Psoas muscle (tissue), 8 donors: ENCODE measurements at places on chromosomes 1 and 21.
A peak's percentile ranks its signal among the peaks of the same experiment; 100 is the strongest.

- DNase-seq = no peak
Observed at GRCh38 chr1:7385471-7386225, 385.4 kb upstream of the VAMP3 start.

GRCh38 chr1:30639881-30640452, 83.4 kb downstream of the MATN1 start:
- no peak for DNase-seq

DNA sequence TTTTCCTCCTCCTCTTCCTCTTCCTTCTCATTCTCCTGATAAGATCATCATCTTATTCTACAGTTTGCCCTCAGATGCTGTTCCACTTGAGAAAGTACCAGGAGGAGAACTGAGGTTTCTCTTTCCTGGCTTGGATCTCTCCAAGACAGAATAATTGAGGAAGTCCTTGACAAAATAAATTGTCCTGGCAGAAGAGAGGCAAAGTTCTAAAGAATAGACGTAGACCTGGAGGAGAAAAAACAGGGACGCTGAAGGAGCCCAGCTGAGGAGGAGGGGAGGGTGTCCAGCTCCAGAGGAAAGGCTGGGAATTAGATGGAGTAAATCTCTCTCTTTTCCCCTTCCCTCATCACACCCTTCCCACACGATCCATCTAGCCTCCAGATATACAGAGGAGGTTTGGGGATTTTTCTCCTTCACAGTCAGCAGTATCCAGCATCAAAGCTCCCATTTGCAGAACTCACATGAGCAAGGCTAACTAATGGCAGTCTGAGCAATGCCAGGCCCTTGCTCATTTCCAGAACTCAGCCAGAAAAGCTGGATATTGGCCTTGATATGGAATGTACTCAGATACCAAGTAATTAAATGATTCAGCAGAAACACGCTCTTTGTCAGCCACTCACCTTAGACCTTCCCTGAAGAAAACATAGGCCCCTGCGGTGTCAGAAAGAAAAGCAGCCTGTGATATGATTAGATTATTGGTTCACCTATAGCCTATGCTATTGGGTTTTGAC, 5.1 kb upstream of the GNG12 start:
- DNase-seq = no peak

GRCh38 chr1:58839846-58840835, 56.3 kb upstream of the JUN start:
- DNase-seq = no peak

DNA sequence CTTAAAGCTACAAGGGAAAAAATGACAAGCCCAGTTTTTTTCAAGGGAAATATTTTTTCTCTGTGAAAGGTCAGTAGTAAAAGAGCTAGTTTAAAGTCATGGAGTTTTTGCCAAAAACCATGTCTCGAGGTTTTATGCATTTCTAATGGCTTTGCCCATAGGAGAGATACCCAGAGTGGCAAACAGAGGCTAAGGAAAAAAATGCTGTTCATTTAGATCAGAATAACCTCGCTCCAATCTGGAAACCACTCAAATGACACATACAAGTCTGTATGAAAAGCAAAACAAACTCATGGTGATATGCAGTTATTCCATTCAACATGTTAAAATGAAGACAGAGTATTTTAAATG, 36.9 kb upstream of the EDEM3 start:
- DNase-seq = no peak

DNA sequence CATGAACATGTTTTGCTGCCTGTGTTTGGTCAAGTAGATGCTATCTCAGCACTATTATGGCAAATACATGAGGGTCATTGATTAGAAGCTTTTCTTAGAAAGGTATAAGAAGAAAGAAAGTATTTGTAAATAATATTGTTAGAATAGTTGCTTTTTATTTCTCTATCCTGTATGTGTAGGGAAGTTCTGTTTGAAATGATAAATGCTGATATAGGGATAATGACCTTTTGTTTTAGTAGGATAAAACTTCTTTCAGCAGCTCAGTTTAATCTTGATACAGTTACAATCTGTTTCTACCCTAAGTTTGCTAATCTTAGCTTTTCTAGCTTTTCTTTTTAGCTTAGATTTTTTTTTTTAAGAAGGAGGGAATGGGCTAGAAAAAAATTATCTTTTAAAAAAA, 63.3 kb downstream of the USP25 start:
- no peak for DNase-seq

- no peak for DNase-seq
Observed at GRCh38 chr1:170711682-170712081, 47.8 kb downstream of the PRRX1 start.

GRCh38 chr21:46375560-46376230, 51.7 kb downstream of the PCNT start:
- peak; percentile 93 for DNase-seq

DNA sequence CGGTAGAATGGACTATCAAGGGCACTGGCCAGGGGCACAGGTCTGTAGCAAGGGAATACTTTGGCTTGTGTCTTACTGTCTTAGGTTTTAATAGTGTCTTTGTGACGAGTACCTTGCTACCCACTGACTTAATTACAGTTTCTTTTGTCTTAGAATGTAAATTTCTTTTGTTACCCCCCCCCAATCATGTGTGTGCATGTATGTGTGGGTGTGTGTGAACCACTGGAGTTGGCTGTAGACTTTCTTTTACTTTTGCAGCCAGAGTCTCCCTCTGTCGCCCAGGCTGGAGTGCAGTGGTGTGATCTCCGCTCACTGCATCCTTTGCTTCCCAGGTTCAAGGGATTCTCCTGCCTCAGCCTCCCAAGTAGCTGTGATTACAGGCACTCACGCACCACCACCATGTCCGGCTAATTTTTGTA, 61.8 kb upstream of the CLDN14 start:
- DNase-seq = no peak

- DNase-seq = no peak
Observed at GRCh38 chr1:51214615-51215131, 21.4 kb upstream of the RNF11 start.

- DNase-seq = no peak
Observed at GRCh38 chr1:178529364-178530036, 16.6 kb downstream of the TEX35 start.

- no peak for DNase-seq
Observed at GRCh38 chr1:217712925-217713597, 81.9 kb downstream of the SPATA17 start.

DNA sequence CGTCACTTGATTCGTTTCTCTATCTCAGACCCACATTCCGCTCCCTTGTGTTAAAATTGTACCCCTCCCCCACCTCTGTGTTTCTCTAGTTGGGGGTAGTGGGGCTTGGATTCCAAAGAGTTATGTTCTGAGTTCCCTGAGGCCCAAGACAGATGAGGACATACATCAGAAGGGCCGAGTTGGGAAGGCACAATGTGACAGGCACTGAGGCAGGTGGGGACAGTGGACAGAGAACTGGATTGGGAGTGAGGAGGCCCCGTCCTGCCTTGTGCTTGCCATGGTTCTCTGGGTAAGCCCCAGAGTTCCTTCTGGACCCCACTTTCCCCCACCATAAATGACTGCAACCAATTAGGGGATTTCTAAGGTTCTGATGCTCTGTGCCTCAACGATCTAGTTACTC, 80.5 kb upstream of the ETV3 start:
- DNase-seq = no peak

- DNase-seq = no peak
Observed at GRCh38 chr1:192575499-192576189, at the start of gene RGS1. Gene RGS1 (plus strand): TSS chr1:192575773. CDS start chr1:192575793, 20 bp downstream.

GRCh38 chr1:170664828-170665612, 1.1 kb downstream of the PRRX1 start:
- DNase-seq = peak; percentile 63

- DNase-seq = peak; percentile 87
Observed at GRCh38 chr1:247111700-247112478, 7.7 kb upstream of the ZNF669 start.

- DNase-seq = no peak
Observed at GRCh38 chr1:202016022-202016810, 5.8 kb downstream of the ELF3 start.

DNA sequence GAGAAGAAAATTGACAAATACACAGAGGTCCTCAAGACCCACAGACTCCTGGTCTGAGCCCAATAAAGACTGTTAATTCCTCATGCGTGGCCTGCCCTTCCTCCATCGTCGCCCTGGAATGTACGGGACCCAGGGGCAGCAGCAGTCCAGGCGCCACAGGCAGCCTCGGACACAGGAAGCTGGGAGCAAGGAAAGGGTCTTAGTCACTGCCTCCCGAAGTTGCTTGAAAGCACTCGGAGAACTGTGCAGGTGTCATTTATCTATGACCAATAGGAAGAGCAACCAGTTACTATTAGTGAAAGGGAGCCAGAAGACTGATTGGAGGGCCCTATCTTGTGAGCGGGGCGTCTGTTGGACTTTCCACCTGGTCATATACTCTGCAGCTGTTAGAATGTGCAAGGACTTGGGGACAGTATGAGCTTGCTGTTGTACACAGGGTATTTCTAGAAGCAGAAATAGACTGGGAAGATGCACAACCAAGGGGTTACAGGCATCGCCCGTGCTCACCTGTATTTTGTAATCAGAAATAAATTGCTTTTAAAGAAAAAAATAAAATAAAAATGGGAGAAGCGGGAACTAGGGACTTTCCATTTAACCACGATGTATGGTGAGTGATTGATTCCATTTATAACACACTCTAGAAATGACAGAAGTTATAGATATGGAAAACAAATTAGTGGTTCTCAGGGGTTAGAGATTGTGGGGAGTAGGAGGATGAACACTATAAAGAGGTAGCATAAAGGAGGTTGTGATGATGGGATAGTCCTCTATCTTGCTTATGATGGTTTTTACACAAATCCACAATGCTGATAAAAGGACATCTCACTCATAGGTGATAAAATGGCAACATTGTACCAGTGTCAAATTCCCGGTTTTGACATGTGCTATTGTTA, 244.7 kb downstream of the MRPL39 start:
- DNase-seq = no peak

DNA sequence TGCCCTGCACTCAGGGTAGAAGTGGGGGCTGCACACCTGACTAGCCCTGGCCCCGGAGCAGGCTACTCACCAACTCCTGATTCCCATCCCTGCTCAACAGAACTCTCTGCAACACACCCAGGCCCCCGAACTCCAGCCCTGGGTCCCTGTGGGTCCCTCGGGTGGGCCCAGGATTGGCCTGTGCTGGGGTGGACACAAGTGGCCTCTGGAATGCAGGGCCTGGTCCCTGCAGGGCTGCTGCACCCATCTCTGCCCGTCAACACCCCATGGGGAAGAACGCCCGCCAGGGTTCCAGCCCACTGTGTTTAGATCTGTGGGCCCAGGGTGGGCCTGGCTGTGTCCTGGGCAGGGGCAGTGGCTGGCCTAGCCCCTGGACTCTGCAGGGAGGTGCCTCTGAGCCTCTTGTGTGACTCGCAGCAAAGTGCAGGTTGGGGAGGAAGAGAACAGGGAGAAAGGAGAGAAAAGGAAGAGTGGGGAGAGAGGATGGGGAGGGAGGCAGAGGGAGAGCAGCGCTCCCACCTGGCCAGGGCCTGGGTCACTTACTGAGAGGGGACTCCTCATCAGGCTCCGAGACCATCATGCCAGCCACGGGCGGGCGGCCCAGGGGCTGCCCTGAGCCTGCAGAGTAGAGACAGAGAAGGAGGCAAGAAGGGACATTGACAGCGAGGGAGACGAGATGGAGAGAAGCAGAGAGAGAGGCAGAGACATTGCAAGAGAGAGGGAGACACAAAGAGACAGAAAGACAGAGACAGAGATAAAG, 43.9 kb downstream of the HSPG2 start:
- no peak for DNase-seq

- no peak for DNase-seq
Observed at GRCh38 chr1:90154711-90155110, 159.8 kb downstream of the ZNF326 start.

GRCh38 chr1:41418857-41419583, 57.8 kb downstream of the FOXO6 start:
- peak; percentile 95 for DNase-seq

DNA sequence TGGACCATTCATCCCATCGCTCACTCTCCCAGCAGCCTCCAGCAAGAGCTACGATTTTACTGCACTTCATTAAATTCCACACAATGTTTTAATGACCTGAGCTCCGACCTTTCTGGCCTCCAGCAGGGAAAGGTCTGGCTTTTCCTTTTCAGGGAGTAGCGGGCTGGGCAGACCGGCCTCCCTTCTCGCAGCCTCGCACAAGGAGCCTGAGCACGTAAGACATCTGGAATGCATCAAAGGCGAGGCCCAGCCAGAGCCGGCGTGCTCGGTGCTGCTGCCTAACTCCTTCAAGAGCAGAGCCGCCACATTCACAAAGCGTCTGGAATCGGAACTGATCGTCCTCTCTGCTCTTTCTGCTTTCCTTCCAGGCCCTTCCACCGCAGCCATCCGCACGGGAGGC, 32.5 kb upstream of the FHAD1 start:
- DNase-seq = peak; percentile 39

GRCh38 chr21:38809198-38809878, 3.6 kb downstream of the ETS2 start:
- DNase-seq = no peak

GRCh38 chr21:15986277-15986676, 256.5 kb downstream of the USP25 start:
- no peak for DNase-seq

GRCh38 chr1:207670997-207671396, 26.1 kb downstream of the CR1L start:
- no peak for DNase-seq

- no peak for DNase-seq
Observed at GRCh38 chr1:209583408-209583807, at the start of gene CAMK1G. Gene CAMK1G (plus strand): TSS chr1:209583714. CDS start chr1:209594984, 11,270 bp downstream.

DNA sequence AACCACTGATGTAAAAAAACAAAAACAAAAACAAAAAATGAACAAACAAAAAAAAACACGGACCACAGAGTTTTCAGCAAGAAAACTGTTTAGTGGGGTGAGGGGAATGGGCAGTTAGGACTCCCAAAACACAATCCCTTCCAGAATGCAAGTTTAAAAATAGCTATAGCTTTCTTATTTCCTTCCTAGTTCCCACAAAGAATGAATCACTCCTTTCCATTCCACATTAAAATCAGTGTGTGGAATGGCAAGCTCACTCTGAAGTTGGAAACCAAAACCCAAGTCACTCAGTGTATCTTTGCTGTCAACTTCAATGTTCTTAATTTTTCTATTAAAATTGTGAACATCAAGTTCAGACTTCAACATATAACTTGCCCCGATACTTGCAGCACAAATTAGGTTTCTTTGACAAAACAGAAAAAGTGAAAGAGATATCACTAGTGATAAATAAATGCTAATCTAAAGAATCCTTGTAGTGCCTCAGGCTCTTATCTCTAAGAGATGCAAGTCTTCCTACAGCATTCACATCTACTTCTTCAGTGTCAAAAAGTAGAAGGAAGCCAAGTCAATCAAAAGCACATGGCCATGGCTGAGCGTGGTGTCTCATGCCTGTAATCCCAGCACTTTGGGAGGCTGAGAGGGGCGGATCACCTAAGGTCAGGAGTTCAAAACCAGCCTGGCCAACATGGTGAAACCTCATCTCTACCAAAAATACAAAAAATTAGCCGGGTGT, 45.5 kb downstream of the TOR3A start:
- no peak for DNase-seq

DNA sequence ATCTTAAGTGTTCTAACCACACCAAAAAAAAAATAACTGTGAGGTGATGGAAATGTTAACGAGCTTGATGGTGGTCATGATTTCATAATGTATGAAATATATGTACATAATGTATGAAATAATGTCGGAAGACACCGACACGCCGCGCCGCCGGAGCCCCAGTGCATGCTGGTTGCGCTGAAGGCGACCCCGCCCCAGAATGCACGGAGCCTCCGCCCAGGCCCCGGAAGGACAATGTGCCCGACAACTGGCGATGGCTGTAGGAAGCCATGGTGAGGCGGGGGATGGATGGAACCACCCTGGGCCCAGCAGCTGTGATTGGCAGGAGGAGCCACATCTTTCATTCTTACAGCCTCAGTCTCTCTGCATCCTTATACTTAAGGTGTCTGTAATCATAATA, 7.4 kb downstream of the OR2T10 start:
- DNase-seq = no peak

- no peak for DNase-seq
Observed at GRCh38 chr1:117795190-117795589, 134.2 kb downstream of the GDAP2 start.
